ENCODE measurements at places on chromosomes 3 and 15.

DNA sequence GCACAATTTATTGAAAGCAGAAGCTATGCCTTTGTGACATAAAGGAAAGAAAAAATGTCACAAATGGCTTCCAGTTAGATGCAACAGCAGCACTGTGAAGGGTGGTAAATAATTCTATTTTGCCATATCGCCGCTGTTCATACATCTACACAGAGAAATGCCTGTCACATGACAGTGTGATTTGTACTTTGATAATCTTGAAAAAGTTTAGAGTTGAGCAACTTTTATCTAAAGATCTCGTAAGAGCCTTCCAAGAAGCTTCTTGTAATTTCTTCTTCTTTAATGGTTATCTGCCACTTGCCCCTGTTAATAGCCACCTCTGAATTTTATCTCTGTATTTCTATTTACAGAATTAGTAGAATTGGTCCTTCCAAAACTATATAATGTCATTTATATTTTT lies 192.3 kb downstream of the ATP8B4 start:
- no peak for DNase-seq

DNA sequence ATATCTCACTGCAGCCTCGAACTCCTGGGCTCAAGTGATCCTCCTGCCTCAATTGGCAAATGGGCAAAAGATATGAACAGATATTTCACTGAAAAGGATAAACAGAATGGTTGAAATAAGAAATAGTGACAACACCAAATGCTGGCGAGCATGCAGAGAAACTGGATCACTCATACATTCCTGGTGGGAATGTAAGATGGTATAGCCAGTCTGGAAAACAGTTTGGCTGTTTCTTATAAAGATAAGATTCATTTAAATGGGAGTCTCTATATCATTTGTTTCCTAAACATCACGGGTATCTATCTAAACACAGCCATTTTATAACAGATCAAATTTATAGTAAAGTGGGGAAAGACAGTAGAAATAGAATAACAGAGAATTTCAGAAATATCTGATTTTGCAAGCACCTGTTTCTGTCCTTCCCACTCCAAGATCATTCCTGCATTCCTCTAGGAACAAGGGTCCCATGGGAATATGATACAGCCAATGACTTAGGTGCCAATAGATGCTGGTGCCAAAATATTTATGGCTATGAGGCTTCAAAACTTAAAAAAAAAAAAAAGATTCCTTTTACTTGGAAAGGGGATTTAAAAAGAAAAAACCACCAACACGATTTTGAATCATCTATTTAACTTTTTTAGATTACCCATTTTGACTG lies 9.9 kb upstream of the TFDP2 start:
- DNase-seq = no peak

DNA sequence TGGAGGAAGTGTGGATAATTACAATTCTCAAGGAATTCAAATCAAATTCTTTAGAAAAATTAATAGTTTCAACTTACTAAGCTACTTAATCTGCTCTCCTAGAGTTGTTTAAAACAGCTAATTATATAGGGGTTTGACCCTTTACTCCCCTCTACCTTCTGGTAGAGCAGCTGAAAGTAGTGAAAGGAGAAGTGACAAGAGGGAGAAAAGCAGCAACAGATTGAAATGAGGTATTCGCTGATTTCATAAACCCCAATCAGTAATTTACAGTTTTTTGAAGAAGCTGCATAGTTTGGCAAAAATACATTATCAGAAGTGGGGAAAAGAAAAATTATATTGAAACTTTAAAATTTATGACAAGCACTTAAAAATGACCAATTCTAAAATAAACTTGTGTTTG lies 52.8 kb downstream of the ZMAT3 start:
- DNase-seq = no peak

DNA sequence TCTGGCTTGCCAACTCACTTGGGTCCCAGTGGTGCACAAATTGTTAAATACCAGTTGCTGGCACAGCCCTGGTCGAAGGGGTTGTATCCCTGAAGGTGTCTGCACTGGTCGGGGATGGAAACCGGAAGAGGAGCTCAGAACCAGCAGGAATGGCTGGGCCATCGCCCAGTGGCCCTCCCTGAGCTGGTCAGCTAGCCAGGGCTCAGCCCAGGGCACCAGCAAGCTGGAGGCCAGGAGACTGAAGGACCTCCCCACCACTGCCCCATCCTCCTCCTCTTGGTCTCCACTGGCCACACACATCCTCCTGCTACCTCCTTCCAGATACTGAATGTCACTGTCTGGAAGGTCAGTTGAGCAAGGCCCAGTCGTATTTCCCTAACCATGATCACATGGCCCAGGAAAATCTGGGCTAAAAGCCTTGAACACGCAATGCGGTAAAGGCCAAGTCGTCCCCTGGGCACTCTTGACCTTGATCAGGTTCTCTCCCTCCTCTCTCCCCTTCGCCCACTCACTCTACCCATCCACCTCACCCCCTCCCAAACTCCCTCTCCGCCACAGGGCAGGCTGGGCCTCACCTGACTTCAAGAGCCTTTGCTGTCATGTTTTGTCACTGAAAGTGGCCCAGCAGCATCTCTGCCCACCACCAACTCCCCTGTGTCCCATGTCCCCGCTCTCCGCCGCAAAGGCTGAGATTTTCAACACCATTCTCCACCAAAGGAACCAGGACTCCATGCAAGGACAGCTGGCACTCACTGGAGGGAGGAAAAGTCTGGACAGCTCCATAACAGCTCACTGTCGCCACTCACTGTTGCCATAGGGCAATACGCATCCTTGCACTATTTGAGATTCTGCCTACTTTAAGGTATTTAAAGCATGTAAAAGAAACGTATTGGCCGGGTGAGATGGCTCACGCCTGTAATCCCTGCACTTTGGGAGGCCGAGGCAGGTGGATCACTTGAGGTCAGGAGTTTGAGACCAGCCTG lies 12.1 kb downstream of the ZDHHC19 start:
- no peak for DNase-seq

DNA sequence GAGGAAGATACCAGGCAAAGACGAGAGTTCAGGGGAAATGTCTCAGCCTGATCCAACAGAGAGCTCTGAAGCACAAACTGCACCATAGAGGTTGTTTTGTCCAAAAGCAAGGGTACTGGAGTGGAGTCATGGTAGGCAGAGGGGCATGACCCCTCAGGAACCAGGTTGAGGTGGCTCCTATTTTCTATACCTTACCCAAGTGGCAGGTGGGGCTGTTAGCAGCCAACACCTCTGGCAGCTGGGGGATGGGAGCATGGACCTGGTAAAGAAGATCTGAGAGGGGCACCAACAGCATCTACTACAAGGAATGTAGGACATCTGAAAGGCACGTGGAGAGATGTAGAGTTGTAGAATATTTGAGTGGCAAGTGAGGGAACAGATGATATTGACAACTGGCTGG lies 85.2 kb downstream of the GAP43 start:
- DNase-seq = no peak

DNA sequence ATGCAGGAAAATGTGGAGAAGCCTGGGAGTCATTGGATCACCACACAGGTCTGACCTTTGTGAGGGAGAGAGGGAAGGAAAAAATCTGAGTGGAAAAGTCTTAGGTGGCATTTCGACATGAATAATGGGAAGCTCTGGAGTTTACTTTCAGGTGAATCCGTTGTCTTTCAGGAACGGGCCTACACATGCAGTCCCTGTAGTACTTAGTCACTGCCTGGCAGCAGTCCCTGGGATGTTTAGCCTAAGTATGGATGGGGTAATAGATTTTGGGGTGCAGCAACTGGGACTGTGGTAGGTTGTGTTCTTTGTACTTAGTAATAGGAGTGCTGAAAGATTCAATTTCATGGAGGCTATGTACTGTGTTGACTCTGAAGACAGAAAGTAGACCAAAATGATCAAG lies 227.5 kb upstream of the EPHA3 start:
- DNase-seq = no peak

DNA sequence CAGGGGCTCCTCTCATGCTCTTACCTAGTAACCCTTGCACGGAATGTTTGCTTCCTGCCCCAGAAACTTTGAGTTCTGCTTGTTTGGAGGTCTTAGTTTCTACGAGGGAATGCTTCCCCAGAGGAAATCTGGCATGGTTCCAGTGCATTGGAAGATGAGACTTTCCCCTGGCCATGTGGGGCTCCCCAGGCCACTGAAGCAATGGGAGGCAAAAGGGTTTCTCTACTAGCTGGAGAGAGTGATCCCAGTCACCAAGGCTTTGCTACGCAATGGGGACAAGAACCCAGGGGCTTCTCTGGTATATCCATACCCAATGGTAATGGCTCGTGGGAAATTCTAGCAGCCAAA lies 44.2 kb upstream of the RPL32 start:
- DNase-seq = no peak

GRCh38 chr3:105083945-105084344 lies 282.8 kb upstream of the ALCAM start:
- no peak for DNase-seq

GRCh38 chr3:176974279-176974678 lies 223.0 kb downstream of the TBL1XR1 start:
- DNase-seq = no peak

DNA sequence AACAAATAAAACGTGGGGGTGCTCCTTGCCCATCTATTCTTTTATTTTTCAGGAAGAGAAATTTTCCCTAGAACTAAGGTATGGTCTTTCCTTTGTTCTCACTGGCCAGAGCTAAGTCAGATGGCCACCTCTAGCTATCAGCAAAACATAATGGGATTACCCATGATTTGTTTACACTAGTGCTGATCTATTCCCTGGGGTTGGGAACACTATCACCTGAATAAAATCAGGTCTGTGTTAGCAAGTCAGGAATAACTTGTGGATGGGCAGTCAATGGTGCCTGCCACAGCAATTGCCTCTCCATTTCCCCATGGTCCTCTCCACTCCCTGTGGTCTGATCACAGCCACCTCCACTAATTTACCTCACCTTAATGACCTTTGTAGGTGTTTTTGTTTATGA lies 181.7 kb upstream of the CADPS start:
- DNase-seq = no peak

GRCh38 chr15:72685925-72686794 lies at the start of the genes BBS4 and HIGD2B:
Gene BBS4 (plus strand): TSS chr15:72686207. CDS start chr15:72686228, 21 bp downstream.
Gene HIGD2B (minus strand): TSS chr15:72686182. CDS start chr15:72676374, 9,808 bp downstream.
- peak; percentile 64 for DNase-seq

DNA sequence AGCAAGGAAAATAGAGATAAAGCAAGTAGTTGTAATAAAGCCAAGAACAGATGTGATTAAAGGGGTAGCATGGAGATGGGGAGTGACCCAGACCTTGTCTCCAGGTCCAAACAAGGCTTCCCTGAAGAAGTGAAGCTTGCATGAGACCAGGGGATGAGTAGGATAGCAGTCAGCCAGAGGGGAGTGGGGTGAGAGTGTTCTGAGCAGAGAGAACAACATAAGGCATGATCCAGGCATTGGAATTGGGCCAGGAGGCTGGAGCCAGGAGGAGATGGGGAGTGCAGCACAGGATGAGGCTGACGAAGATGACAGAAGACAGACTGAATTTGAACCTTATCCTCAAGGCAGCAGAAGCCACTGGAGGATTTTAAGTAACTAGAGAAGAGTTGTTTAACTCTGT lies 7.2 kb downstream of the TMOD2 start:
- no peak for DNase-seq

DNA sequence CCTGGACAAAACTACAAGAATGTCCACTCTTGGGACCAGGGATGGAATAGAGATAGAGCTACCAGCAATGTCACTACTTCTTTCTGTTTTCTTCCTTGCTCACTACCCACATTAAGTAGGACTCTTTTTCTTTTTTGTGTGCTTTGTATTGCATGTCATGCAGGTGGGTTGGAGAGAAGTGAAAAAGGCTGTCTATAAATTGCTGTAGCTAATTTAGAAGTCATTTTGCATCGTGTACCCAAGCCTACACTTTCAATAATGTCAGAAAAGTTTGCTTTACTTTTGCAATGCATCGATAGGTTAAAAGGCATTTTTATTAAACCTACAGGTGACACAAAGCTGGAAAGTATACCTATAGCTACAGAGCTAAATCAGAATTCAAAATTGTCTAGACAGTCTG lies 58.9 kb downstream of the GTF2E1 start:
- no peak for DNase-seq
